ENCODE measurements at places on chromosomes 1 and 21.

GRCh38 chr1:187157552-187157951 lies 328.8 kb downstream of the PLA2G4A start:
- DNase-seq: no peak

DNA sequence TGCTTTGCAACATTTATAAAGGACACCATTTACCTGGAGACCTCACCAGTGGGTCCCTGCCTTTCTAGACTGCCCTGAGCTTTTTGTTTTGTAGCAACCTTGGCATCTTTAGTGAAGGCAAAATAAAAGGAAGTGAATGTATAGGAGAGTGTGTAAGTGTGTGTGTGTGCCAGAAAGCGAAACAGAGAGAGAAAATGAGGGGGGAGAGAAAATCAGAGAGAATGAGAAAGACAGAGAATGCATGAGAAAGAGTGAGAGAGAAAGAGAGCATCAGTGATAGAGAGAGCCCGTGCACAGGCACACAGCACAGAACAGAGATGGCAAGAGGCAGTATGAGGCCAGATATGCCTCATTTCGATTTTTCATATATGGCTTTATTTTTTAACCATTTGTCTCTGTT lies 57.5 kb downstream of the HSD3B1 start:
- no peak for DNase-seq

DNA sequence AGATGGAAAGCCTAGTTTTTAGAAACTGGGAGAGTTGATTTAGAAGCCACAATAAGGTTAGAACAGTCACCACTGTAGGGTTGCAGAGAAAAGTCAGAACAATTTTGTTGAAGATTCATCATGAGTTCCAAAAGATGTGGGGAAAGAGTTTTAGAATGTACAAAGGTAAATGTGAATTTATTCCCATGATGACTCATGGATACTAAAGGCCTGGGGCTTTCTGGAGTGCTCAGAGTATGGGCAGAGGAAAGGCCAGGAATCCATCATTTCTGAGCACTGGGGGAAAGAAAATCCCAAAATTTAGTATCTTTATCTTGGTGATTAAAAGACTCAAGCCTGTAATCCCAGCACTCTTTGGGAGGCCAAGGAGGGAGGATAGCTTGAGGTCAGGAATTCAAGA lies 17.8 kb downstream of the YBX1 start:
- DNase-seq: no peak

DNA sequence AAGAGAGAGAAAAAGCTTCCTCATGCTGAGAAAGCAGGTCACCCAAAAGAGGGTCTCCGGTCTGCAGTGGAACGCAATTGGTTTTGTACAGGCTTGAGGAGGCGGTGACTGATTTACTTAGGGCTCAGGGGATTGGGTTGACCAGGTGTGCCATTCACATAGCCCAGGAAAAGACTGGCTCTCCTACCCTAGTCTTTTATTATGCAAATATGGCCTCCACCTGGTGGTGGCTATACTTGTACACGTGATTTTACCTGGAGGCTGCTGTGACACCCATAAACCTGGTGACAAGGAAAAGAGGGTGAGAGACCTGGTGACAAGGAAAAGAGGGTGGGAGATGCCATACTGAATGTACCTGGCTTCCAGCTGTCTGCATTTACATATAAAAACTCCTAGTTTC lies 49.9 kb downstream of the DNTTIP2 start:
- DNase-seq: no peak

DNA sequence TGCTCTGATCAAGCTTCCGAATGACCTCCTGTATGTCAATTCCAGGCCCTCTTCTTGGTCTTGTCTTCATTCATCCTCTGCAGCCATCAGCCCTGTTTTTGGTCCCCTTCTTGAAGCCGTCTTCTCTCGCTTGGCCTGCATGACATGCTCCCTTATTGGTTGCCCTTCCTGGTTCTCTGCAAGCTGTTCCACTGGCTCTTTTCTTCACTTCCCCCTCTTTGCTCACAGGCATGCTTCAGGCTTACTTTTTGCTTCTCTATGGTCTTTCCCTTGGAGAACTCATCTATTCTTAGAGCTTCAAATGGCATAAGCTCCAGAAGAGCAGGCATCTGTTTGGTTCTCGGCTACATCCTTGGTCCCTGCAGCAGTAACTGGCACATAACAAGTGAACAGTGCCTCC lies 38.8 kb downstream of the PDPN start:
- no peak for DNase-seq

DNA sequence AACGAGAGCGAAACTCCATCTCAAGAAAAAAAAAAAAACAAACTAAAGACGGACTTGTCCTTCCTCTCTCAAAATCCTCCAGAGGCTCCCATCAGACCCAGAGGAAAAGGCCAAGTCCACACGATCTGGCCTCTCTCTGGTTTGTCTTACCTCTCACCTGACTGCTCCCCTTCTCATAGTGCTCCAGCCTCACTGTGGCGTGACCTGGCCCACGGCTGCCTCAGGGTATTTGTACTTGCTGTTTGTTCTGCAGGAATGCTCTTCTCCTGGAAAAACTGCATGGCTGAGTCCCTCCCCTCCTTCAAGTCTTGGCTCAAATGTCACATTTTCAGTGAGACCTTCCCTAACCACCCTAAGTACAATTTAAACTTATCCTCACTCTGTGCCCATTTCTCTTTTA lies 8.0 kb upstream of the BRWD1 start:
- DNase-seq: no peak

DNA sequence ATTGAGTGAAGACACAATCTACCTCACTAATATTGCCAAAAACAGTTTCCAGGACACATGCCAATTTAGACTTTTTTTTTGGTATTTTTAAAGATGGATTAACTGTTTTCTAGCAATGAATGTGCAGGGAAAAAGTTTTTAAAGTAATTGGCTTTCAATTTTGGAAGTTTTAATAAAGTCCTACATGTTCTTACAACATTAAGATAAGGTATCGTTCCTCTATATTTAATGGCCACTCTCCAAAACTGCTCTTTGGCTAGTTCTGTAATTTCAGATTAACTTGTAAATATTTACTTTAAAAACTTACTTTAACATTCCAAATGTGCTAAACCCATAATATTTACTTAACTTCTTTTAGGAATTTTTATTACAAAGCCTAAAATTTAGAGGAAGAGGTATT lies 1332.2 kb upstream of the PRMT6 start:
- DNase-seq: no peak

GRCh38 chr21:46098303-46099141 lies 610 bp downstream of the COL6A2 start:
- peak; percentile 19 for DNase-seq

- DNase-seq: no peak
Measured at GRCh38 chr1:175270361-175270760, 77.8 kb upstream of the KIAA0040 start.

GRCh38 chr21:36708286-36709029 lies 9.5 kb downstream of the SIM2 start:
- DNase-seq: no peak

Data from T-cell (primary cell).